ENCODE measurements at places on chromosomes 1 and 21.
A peak's percentile ranks its signal among the peaks of the same experiment; 100 is the strongest.

DNA sequence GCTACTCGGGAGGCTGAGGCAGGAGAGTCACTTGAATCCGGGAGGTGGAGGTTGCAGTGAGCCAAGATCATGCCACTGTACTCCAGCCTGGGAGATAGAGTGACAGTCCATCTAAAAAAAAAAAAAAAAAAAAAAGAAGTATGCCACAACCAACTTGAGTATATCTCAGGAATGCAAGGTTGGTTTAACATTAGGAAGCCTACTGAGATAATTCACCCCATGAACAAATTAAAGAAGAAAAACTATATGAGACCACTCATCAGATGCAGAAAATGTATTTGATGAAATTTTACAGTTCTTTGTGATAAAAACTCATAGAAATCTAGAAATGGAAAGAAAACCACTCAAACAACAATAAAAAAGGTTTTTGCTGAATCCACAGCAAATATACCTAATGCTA is 373.8 kb downstream of the LMO4 start:
- no peak for DNase-seq

DNA sequence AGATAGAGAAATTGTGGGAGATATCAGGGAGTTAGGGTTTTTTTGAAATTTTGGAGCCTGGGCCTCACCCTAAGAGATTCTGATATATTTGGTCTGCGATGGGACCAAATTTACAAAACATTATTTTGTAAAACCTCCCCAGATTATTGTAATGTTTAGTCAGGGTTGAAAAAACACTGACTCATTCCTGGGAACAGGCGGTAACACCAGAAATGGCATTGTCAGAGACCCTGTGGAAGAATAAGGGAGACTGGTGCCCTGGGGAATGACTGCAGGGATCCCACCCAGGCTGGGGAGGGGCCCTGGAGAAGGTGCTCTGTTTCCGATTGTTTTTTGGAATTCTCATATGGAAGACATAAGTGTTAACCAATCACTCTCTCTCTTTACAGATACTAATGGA is 13.1 kb upstream of the STRIP1 start:
- no peak for DNase-seq

DNA sequence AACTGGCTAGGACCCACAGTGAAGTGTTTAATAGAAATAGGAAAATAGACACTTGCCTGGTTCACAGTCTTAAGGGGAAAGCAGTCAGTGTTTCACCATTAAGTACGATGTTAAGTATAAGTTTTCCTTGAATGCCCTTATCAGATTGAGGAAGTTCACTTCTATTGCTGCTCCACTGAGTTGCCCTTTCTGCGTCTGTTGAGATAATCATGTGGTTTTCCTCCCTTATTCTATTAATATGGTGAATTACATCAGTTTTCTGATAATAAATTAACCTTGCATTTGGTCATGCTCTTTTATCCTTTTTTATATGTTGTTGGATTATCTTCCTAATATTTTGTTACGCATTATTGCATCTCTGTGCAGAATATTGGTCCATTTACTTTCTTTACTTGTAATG is 21.4 kb downstream of the UTS2 start:
- no peak for DNase-seq

DNA sequence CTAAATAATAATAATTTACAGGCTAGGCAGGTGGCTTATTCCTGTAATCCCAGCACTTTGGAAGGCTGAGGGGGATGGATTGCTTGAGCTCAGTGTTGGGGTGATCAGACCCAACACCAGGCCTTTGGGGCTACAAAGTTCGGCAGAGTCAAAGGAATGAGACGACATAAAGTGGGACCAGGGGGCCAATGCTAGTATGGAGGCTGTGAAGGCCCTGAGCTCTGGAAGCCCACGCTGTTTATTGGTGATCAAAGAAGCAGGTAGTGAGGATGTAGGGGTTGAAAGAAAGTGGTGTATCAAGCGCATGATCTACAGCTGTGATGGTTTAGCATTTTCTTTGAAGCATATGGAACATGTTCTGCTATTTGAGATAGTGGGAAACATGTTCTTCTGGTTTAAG is 5.6 kb downstream of the BTBD8 start:
- no peak for DNase-seq

GRCh38 chr21:37503848-37504467 is 137.4 kb downstream of the DYRK1A start:
- DNase-seq, result no peak

DNA sequence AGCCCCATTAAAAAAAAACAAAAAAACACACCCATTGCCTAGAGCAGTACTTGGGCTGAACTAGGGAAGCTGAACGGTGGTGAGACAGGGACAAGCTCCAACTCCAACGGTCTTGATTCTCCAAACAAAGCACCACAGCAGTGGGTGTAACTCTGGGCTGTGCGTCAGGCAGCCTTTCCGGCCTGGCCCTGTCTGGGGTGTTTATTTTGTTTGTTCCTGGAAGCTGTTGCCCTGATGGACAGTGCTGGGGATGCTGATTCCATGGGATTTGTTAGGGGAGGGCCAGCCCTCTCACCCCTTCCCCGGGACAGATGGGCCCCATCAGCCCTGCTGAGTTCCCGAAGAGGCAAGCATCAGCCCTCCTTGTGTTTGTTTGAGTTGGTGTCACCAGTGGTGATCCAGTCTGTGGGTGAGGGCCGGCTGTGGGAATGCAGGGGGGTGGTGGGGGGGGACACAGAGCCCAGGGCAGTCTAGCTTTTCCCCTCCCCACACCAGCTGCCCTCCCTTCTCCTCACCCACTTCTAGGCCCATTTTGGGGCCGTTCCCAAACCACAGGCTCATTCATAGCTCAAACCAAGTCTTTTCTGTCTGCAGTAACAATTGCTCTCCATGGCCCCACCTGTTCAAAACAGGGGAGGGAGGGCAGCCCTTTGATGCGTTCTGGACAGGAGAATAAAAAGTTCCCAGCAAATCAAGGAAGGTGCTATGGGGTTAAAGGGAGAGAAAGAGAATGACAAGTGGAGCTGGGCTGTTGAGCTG is 4.5 kb downstream of the WNT2B start:
- no peak for DNase-seq

DNA sequence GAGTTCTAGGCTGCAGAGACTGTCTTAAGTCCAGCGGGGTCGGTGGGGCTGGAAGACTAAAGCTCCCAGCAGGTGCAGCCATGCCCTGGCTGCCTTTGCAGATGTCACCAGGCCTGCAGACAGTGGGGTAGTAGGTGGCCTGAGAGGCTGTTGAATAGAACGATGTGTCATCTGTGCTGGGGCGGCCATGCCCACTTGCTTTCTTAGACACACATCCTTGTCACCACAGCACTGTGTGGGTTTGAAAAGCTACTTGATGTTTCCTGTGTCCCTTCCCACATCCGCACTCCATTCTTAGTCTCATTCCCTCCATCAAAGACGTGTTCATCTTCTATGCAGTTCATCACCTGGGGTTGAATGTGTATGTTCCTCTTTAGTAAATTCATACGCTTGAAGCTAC is 184.5 kb upstream of the TMEM51 start:
- DNase-seq, result peak; percentile 14

GRCh38 chr1:99855914-99856450 is 5.8 kb downstream of the AGL start:
- no peak for DNase-seq

GRCh38 chr1:15525050-15526020 is 1.3 kb upstream of the DNAJC16 start:
- DNase-seq, result no peak

GRCh38 chr1:99647490-99647889 is 1.6 kb downstream of the PALMD start:
- no peak for DNase-seq

GRCh38 chr1:48692235-48692634 is 84.5 kb downstream of the BEND5 start:
- no peak for DNase-seq

GRCh38 chr1:897226-897625 is 26.5 kb upstream of the SAMD11 start:
- DNase-seq, result no peak

- no peak for DNase-seq
Measured at GRCh38 chr1:32884726-32885125, 1.6 kb upstream of the HPCA start.

GRCh38 chr1:105204836-105205371 is 1455.2 kb downstream of the AMY1C start:
- no peak for DNase-seq

GRCh38 chr1:183194527-183195141 is 8.6 kb downstream of the LAMC2 start:
- no peak for DNase-seq

DNA sequence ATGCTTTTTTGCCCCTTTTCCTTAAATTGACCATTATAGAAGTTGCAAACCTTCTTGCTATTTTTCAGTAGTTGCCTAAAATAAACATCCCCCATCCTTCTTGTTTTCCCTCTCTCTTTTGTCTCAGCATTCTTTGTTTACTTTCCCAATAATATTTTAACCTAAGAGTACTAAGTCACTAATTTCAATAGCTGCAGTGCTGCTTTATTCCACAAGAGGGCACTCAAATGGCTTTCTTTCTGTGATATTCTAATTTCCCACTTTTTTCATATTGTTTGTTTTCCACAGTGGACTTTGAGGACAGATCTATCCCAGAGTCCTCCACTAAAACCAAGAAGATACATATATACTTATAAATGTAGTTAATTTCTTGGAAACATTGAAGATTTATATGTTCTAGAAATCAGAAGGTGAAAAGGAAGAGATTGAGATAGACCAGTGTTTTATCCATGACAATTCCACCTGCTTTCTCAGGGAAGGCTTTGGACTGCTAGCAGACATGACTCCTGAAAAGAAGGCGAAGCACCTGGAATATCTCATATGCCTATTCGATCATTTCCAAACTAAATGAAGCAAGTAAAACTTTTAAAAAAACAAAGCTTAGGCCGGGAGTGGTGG is 104.8 kb upstream of the GRIK1 start:
- DNase-seq, result no peak

Measured in stimulated activated CD4-positive, alpha-beta T cell treated with anti-CD3 and anti-CD28 coated beads, Interleukin-1b, Interleukin-23, amount 100 ng/mL, for 24 hours (primary cell).